ENCODE measurements at places on chromosomes 1 and 21.

GRCh38 chr21:46058431-46059145 is 39.3 kb upstream of the COL6A2 start:
- DNase-seq, result no peak

DNA sequence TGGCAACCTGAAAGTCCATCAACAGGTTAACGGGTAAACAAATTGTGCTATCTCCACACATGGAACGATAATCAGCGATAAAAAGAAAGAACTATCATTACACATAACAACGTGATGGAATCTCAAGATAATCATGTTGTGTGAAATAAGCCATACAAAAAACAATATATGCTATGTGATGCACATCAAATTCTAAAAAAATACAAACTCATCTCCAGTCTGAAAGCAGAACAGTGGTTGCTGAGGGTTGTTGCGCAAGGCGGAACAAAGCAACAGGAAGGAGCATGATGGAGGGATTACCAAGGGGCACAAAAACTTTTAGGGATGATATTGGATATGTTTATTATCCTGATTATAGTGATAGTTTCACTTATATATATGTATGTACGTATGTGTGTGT is 324.8 kb downstream of the VAV3 start:
- DNase-seq, result no peak

GRCh38 chr1:107339775-107340174 is 198.9 kb downstream of the NTNG1 start:
- no peak for DNase-seq

DNA sequence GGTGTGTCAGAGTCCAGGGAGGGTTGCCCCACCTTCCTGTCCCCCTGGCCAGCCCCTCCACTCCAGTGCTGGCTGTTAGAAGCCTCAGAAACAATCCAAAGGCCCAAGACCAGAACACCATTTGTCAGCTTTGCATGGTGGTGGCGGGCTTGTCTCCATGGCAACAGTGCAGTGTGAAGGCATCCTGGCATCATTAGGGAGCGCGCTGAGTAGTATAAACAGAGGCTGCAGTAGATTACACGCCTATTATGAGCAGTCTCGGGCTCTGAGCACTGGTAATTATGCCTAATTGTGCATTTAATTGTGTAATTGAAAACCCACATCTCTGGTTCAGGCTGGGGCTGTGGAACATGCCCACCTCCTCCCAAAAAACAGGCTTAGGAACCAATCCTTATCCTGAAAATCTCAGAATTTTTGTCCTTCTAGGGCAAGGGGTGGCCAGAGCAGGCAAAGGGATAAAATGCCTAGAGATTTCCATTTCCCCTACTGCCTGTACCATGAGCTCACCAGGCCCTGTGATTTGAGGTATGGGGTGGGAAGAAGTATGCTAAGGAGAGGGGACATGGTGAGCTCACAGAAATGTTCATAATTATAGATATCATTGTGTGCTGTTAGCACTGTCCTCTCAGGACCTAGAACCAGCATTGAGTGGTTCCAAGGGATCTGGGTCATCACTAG is 11.7 kb downstream of the NKAIN1 start:
- no peak for DNase-seq

DNA sequence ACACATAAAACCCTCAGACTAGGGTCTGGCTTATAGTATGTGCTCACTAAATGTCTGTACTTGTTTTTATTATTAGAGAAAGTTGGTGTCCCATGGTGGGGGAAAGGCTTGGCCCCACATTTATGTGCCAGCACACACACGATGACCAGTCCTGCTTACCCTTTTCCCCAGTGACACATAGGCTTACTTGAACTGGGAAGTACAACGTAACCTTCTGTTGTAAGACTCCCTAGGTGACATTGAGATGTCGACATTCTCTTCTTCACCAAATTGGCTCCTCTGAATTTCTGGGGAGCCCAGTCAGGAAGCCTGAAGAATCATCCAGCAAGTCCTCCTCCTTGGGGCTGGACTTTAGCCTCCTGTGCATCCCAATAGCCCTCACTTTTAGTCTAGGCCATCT is 1.7 kb upstream of the MECR start:
- no peak for DNase-seq

GRCh38 chr1:5944843-5945167 is 47.4 kb downstream of the NPHP4 start:
- DNase-seq, result no peak

- DNase-seq, result no peak
These were observed 149.7 kb downstream of the TGFBR3 start for GRCh38 chr1:91736146-91736714.

- no peak for DNase-seq
These were observed 5.5 kb downstream of the PAQR7 start for GRCh38 chr1:25869909-25870606.

DNA sequence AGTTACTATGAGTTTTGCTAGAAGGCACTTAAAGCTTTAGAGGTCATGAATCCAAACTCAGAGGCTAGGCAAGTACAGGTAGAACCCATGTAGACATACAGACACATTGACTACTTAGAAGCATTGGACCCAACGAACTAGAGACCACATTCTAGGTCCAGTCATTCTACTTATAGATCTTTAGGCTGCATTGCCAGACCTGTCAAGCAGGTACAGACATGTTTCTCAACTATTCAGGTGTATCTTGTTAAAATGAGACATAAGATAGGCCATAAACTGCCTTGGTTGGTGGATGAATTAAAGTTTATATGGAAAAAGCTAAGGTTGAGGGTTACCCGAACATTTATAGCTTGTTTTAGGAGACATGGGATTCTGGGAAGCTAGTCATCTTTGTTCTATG is 6.5 kb downstream of the ZP4 start:
- no peak for DNase-seq

DNA sequence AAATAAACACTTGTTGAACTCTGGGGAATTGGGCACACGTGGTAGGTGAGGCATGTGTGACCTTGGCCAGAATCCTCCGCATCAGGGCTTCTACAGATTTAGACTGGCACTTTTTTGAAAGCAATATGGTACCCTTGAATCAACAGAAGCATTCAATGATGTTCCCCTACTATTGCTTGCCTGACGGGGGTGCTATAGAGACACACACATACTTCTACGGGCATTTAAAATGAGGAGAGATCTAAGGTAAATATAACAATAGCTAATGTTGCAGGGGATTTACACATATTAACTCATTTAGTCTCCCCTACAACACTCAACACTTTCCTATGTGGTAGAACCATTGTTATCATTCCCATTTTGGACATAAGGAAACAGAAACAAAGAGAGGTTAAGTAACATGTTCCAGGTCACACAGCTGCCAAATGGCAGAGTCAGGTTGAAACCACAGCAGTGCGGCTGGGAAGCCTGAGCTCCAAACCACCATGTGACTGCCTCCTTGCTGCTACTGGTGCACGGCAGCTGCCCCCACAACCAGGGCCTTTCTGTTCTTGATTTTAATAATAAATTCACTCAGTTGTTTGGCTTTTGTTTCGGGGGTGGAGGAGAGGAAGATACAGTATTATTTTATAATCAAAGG is 147.4 kb downstream of the ZNF281 start:
- DNase-seq, result no peak

DNA sequence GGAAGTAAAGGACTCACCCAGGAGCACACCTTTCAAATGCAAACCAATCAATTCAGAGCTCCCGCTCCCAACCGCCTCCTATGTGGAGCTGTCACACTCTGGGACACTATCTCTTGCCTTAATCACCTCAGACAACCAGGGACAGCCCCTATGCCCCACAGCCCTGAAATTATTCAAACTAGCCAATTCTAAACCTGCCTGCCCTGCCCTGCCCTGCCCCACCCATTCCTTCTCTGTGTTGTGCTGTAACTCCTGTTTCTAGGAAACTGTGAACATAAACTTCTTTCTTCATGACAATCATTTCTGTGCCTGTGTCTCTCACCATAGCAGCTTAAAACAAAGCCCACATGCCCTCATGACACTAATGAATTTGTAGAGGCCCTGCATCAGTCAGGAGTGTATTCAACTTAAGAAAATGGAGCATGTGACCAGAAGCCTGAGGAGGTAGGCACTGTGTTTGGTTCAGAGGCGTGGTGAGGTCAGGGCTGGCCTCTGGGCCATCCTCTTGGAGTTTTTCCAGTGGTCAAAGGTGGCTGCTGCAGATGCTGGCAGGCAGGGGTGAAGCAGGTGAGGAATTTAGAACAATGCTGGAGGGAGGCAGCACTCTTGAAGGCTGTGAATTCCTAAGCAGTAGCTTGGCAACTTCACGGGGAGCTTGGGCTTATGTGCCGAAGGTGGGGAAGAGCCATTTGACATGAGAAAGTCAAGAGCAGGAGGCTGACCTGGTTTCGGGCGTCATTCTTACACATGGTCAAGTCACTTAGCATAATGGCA is 74.5 kb downstream of the RHOU start:
- DNase-seq, result no peak

DNA sequence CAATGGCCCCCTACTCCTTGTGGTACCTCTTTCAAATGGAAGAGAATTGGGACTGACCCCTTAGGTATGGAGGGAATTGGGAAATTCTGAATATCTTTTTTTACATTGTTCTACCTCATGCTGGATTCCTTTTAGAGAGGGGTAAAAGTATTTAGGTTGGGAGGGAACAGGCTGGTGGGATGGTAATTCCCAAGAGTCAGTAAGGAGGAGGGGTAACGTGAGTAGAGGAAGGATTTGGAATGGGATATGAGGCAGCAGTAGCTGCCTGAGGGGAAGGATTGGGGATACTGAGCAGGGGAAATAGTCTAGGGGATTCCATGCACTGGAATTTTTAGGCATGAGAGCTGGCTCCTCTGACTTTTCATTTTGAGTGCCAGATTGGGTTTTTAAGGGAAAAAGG is 3.8 kb upstream of the AADACL3 start:
- DNase-seq, result no peak

DNA sequence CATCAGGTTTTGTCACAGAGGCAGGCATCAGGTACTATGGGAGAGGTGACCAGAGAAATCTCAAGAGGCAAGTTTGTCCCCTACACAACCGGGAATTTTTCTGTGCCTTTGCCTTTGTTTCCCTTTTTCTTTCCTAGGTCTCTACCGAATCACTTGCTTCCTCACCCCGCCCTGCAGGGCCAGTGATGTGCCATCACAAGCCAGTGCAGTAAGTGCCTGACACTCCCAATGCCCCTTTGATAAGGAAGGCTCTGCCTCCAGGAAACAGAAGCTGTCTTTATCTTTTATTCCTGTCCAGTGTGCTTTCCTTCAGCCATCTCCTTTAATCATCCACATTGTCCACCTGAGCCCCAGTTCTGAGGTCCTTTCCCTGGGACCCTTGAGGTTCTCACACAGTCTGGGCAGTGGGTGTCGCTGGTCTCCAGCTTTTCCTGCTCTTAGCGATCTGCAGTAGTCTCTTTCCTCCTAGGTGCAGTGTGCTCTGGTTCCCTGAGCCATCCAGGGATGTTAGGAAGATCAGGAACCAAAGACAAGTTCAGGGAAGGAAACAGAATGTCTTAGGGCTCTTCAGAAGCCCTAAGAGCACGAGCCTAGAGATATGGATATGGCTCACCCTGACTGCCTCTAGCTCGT is 36.6 kb downstream of the GJA5 start:
- no peak for DNase-seq

GRCh38 chr1:61980561-61980960 is 214.1 kb upstream of the L1TD1 start:
- DNase-seq, result no peak

All from AG09309 (cell line).